ENCODE measurements at places on chromosomes 7 and 10. TPM values are rescaled to one million over a fixed set of nuclear protein-coding genes. Genes with fewer than 3 reads are reported as not detected.

- no peak for DNase-seq
Measured at GRCh38 chr7:151416112-151416940, 6.5 kb upstream of the WDR86 start.

DNA sequence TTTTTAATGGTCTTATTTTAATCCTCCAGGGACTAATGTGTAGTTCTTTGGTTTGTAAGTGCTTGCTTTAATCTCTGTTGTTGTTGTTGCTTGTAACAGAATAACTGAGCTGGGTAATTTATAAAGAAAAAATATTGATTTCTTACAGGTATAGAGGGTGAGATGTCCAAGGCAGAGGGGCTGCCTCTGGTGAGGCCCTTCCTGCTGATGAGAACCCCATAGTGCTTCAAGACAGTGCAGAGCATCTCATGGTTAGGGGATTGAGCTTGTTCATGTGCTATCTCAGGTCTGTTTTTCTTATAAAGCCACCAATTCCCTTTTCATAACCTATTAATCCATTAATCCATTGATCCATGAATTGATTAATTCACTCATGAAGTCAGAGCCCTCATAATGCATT is 516.3 kb upstream of the KCND2 start:
- DNase-seq = no peak

DNA sequence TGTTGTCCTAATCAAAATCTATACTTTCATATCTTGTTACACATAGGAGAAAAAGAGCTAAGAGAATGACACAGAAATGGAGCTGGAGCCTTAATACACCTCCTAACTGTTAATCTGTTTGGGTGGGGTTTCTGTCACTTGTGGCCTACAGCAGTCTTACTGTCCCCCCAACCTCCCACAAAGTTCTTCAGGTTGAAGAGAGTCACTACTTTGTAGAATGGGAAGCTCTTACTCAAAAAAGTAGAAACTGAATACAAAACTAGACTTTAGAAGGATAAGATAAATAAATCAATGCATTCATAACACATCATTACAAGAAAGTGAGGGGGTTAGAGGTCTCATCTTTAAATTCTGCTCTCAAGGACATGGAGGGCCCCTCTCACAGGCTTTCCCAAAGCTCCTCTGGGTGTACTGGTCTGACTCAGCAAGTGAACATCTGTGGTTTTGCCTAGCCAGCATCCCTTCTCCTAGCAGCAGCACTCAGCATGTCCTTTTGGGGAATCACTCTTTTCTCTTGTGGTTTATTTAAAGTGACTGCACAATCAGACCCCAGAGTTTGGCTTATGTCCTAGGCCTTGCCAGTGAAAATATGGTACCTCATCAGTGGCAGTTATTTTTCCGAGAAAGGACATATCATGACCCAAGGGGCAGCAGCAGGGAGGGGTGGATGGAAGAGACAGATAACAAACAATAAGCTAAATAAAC is 2.0 kb upstream of the BLVRA start:
- DNase-seq = no peak

GRCh38 chr10:43199684-43200537 is 61.7 kb downstream of the CSGALNACT2 start:
- no peak for DNase-seq

Gene SLC18A2
- 0.09 TPM for total RNA-seq

Measured in right cardiac atrium (tissue), 5 donors.